ENCODE measurements at places on chromosomes 11 and 22.

DNA sequence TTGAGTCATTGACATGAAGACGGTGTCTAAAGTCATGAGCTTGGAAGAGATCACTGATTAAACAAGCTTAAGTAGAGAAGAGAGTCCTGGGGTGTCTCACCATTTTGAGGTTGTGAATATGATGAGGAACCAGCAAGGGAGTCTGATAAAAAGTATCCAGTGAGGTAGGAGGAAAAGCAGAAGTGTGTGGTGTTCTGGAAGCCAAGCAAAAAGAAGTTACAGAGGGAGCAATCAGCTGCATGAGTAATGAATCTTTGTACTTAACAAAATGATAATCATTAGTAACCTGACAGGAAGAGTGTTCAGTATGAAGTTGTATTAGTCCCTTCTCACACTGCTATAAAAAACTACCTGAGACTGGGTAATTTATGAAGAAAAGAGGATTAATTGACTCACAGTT is 131.3 kb downstream of the C11orf87 start:
- no peak for DNase-seq

DNA sequence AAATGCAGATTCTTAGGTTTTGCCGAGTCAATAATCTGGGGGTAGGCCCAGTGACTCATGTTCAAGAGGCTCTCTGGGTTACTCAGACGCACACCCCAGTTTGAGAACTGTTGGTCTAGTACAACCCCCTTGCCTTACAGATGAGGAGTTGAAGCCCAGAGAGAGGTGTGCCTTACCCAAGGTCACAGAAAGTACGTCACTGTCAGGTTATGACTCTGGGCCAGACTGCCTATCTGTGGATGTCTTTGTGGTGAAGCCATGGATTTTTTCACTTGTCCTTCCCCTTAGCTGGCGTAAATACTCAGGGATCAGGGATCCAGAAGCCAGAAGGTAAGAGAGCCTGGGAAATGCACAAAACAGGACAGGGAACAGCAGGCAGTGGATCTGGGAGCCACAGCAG is 25.2 kb upstream of the NECTIN1 start:
- no peak for DNase-seq

DNA sequence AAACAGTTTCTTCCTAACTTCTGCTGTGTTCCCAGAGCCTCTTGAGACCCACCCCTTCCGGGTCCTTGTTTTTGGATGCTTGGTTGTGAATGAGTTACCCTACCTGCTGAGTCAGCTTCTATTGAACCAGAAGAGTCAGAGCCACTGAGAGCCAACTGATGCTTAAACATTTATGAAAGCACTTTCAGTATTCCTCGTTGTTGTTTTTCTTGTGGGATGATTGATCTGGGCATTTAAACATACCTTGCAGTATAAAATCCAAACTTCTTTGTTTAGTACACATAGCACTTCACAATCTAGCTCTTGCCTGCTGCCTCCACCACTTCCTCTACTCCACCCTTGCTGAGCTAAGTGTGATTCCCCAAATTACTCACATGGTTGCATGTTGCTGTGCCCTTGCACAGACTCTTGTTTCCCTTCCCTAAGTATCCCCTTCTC is 5.5 kb downstream of the PRSS23 start:
- no peak for DNase-seq

DNA sequence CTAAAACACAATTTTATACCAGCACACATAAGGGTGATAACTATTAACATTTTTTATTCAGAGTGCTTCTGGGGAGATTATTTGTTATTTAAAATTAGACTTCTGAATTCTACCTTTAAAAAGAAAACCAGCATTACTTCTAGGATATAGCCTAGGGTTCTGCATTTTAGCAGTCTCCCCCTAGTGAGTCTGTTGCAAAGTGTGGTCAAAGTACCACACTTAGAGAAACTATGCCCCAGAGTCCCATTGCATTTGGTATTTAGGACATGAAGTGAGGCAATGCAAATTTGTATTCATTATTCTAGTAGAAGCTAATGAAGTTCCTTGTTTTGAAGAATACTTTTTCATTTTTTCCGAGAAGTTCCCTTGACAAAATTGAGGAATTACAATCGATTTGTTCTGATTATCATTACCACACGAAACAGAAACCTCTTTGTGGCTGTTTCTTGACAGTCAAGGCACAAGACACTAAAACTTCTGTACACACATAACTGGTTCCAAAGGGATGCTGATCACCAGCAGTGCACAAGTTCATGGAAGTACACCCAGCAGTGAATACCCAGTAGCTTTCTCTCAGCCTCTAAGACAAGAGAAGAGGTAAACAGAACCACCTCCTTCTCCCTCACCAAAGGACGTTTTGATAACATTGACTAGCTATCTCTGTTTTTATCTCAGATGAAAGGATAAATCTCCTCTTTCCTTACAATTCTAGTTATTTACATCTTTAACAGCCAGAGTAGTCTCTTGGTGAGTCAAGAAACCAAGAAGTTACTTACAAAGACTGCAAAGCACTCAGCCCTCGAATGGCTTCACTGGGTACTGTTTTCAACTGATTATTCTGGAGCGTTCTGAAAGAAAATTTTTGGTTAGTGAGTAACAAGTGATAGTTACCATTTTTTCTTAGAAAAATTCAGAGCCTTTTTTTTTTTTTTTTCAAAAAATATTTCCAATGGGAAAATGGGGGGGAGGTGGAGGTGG is 27.6 kb upstream of the CCDC34 start:
- DNase-seq: peak; percentile 69

GRCh38 chr11:44014968-44015623 is 32.7 kb upstream of the ACCSL start:
- DNase-seq: peak; percentile 10

- DNase-seq: no peak
Observed at GRCh38 chr22:42427167-42427566, 5.0 kb downstream of the NFAM1 start.

All from iris pigment epithelial cell (primary cell).